Aorta (tissue), 5 donors: ENCODE measurements at places on chromosomes 2 and 18. TPM values are rescaled to one million over a fixed set of nuclear protein-coding genes. Genes with fewer than 3 reads are reported as not detected.

The NEUROD1 gene
- not detected for total RNA-seq

The NCKAP1 gene
- 192 TPM for total RNA-seq

DNA sequence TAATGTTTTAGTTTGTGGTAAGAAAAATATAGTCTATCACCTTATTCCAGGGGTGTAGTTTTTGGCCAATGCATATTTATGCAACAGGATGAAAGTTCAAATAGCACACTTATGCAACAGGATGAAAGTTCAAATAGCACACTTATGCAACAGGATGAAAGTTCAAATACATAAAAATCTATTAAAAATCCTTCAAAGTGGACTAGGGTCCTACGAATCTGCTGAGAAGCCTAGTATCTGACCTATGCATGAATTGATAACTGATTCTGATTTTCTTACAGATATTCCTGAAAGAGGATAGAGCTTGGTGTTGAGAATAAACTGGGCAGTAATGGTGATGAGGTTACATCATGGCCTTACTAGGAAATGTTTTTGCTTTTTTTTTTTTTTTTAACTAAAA, 2.8 kb downstream of the PECR start:
- no peaks in the 10 kb centered on the region for H3K4me1 ChIP-seq
- H3K36me3 ChIP-seq = no peaks in the 10 kb centered on the region
- DNase-seq = no peak

GRCh38 chr2:219433666-219434467, 776 bp upstream of the SPEG start:
- no peak for DNase-seq
- no peaks in the 10 kb centered on the region for H3K27me3 ChIP-seq
- H3K27ac ChIP-seq = no peak overlapping the region
- H3K4me1 ChIP-seq = no peaks in the 10 kb centered on the region
- no peak overlapping the region for H3K4me3 ChIP-seq

DNA sequence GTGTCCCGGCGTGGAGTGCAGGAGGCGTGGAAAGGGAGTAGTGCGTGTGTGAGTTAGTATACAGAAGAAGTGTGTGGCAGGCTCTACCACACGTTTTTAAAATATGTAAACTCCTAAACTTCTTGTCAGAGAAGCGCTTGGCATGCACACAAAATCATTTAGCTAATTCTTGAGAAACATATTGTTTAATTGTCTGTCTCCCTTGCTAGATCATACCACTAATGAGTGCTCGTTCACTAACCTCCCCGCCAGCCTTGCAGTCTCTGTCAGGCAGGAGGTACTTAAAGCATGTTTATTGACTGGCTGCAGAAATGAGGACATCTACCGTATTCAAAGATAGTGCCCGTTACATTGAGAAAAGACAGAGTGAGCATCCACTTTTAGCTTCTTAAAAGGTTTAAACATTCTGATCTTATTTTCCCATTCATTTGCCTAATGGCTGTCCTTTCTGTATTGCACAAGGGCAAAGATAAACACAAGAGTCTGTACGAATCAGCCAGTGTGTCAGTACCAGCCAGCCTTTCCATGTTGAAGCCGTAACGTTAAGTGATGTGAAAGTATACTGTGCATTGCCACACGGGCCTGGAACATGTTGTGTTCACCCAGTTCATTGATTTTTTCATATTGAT, 41.4 kb downstream of the TRAPPC12 start:
- no peak overlapping the region for H3K27ac ChIP-seq
- no peaks in the 10 kb centered on the region for H3K4me1 ChIP-seq
- H3K36me3 ChIP-seq = no peaks in the 10 kb centered on the region
- H3K4me3 ChIP-seq = no peak overlapping the region

DNA sequence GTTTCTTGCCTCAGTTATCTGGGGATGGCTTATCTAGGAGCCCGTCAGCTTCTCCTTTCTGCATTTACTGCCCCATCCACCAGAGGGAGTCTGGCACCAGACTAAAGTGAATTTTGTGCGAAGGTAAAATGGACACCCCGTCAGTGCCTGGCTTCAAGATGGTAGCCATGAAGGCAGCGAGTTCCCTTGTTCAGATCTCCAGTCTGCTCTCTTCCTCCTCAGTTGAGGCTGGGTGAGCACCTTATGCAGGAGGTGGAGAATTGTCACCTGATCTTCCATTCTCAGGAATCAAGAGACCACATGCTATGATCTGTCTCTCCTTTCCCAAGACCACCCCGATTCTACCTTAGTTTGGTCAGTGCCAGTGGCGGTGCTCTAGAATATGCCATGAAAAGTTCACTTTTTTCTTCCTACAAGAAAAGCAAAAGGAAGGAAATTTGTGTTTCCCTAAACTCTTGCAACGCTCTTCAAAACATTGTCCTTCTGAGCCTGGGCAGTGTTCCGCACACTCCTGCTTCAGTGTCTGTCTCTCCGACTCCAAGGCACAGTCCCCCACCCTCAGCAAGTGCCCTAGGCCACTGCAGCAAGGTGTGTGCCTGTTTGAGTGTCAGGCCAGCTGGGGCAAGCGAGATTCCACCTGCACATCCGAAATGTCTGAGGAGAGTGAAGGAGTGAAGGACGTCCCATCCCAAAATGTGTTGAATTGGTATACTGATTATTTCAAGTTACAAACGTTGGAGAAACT, 168.6 kb downstream of the SS18 start:
- H3K4me1 ChIP-seq = no peaks in the 10 kb centered on the region
- H3K4me3 ChIP-seq = no peak overlapping the region
